ENCODE measurements at places on chromosomes 4 and X.
A peak's percentile ranks its signal among the peaks of the same experiment; 100 is the strongest.

GRCh38 chr4:124032035-124032434, 635.4 kb downstream of the SPRY1 start:
- no peak for DNase-seq

DNA sequence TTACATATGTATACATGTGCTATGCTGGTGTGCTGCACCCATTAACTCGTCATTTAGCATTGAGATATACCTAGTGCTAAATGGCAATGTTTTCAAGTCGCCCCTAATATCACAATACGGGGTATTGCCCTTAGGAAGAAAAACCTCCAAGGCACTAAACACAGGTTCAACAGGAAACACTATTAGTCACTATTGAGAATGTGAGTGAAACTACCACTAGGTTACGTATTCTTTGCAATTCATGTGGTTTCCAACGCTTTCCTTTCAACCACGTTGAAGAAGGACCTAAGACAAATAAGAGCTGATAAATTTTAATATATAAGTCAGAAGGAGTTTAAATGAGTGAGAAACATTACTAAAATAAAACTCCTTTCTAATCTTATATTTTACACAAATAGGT, 134.7 kb upstream of the SPANXN4 start:
- no peak for DNase-seq

- no peak for DNase-seq
Measured at GRCh38 chr4:3136454-3136853, 62.0 kb downstream of the HTT start.

- DNase-seq, result no peak
Measured at GRCh38 chr4:81666491-81666890, 194.8 kb upstream of the RASGEF1B start.

DNA sequence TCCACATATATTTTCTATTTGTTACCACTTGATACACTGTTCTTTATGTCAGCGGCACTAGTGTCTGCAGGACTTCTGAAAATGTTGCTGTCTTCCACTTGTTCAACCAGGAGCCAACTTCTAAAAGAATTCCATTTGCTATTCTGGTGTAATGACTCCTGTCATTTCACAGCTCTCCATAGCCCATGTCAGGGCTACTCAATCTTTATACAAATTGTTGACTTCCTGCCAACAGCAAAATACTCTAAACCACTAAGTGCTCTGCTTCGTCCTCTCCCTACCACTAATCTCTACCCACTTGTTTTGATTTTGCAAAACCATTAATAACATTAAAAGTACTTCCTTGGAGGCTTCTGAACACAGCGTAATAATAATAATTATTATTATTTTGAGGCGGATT, 7.2 kb downstream of the CTSO start:
- DNase-seq, result no peak

- DNase-seq, result no peak
Measured at GRCh38 chr4:152949930-152950329, 13.8 kb downstream of the FHDC1 start.

DNA sequence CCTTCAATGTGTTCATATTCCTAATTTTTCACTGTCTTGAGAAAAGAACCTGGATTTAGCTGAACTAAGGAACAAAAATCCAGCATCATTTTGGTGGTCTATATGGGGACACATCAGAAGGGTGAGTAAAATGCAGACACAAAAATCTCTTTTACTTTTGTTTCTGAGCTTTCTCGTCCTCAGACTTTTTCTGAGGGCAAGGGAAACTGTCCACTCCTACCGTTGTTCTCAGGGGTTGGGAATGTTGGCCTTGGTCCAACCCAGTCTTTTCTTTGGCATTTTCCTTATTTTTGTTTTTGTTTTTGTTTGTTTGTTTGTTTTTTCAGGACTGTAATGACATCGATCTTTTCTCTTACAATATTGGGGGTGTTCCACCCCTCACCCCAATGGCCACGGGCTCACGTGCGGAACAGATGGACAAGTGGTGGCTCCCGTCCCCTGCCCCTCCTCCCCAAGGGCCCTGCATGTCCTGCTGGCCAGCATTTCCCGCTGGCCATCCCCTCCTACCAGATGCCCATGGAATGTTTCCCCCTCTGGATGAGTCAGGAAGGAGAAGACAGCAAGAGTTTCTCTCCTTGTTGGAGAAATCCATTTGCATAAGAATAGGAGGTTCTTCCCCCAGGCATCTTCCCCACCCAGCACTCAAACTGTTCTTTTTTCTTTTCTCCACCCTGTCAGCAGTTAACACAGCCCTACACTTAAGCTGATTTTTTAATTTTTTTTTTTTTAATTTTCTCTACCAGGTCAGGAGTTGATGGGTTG, 305.4 kb upstream of the NDST4 start:
- no peak for DNase-seq

DNA sequence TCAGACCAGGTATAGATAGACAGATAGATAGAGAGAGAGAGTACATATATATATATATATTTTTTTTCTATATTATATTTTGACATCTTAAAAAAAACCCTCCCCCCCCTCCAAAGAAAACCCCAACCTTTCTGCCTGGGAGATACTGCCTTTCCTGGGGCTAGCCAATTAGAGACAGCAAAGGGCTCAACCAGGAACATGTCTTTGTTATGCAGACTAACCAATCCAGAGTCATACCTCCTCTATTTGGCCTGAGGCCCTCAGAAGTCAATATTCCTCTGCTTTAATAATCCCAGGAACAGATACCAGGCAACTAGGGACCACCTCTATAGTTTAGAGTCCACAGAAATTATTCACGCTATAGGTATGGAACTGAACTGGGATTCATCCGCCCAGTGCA, 135.6 kb upstream of the MAD2L1 start:
- DNase-seq, result no peak

- peak; percentile 75 for DNase-seq
Measured at GRCh38 chr4:40307627-40308497, 27.3 kb upstream of the CHRNA9 start.

- DNase-seq, result no peak
Measured at GRCh38 chr4:143374771-143375170, 38.1 kb downstream of the GAB1 start.

GRCh38 chrX:110569506-110569905, 210.9 kb downstream of the RTL9 start:
- no peak for DNase-seq

- DNase-seq, result no peak
Measured at GRCh38 chr4:78022517-78022916, 34.6 kb upstream of the FRAS1 start.

DNA sequence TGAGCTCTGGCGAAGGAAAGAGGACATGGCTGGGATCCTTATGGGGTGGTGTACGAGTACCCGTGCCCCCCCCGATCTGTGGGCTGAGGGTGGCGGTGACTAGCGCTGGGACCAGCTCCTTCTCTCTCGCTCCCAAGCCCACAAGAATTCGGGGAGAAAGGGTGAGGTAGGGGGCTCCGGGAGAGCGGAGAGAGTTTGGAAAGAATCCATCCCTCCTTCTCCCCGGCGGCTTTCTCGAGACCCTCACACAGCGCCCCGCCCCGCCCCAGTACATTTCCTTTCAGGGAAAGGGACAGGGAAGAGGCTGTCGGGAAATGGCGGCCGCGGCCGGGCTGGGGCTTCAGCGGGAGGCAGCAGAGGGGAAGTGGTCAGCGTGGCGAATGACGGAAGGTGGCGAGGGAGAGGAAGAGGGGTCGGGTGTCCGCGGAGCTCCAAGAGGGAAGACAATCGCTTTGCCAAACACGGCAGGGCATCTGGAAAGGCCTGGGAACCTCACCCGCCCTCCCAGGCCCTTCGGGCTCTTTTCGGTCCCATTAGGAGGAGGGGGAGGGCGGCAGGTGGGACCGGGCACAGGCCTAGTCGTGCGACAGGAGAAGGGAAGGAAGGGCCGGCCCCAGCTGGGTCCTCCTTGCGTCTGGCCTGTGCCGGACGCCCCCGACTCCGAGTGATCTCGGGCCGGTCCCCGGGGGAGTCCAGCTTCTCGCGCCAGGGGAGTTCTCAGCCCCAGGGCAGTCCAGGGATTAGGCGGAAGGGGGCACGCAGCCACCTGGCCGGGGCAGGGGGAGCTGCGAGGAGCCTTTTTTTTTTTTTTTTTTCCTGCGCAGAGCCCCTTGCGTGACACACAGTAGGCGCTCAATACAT, 10.2 kb downstream of the HNRNPH2 start:
- peak; percentile 61 for DNase-seq

GRCh38 chrX:110531873-110532580, 173.4 kb downstream of the RTL9 start:
- no peak for DNase-seq

GRCh38 chr4:102663073-102663472, 97.7 kb downstream of the MANBA start:
- DNase-seq, result no peak

GRCh38 chrX:150199181-150199580, 163.9 kb upstream of the MAMLD1 start:
- no peak for DNase-seq

- DNase-seq, result no peak
Measured at GRCh38 chr4:118821590-118822293, 14.2 kb downstream of the SEC24D start.

GRCh38 chr4:129974730-129975129, 878.8 kb downstream of the C4orf33 start:
- no peak for DNase-seq

DNA sequence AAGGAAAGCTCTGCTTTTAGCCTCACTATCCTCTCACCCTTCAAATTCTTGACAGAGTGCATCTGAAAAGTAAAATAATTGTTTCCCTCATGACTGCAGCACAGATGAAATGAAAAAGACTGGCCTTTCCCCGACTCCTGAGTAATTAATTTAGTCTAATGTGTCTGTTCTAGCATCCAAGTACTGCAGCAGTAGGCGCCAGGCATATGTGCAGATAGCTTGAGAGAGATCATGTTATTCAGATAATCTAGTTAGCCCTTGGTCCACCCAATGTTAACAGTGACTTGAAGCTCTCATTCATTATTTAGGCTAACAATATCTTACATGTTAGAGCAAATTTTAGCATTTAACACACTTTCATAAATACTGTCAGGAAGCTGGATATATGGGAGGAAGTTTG, 54.0 kb downstream of the MAP9 start:
- no peak for DNase-seq

GRCh38 chr4:81946996-81947395, 426.8 kb downstream of the HNRNPD start:
- DNase-seq, result no peak

GRCh38 chrX:48540480-48540879, 966 bp downstream of the TBC1D25 start:
- DNase-seq, result no peak

DNA sequence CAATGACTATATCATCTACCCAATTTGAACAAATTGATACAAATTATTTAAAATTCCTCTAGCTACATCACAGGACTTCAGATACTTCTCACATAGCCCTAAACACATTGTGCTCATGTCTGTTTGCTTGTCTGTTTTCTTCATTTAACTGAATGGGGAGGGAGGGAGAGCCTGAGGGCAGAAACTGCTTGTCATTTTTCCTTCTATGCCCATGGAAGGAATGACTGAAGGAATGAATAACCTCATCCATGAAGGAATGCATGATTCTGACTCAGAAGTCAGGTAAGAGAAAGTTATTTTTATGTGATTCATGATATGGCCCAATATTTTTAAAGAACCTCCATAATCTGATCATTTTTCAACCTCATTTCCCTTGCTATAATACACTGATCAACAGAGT, 418.0 kb upstream of the PITX2 start:
- no peak for DNase-seq

DNA sequence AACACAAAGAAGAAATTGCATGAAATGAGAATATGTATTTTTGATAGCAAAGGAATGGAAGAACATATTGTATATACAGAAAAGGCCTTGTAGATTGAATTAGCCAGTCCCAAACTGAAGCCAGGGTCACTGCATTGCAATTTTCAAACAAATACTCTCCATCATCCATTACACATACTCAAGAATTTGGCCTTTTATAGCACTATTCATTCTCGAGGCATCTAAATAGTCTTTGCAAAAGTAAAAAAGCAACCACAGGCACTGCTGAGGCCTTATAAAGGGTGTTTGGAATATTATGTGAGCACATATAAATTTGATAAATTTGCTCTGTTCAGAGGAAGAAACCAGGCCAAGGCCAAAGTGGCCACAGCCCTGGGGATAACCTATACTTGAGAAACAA, 123.0 kb downstream of the ZNF827 start:
- no peak for DNase-seq
